ENCODE measurements at places on chromosomes 12 and 14. TPM values are rescaled to one million over a fixed set of nuclear protein-coding genes. Genes with fewer than 3 reads are reported as not detected.
A peak's percentile ranks its signal among the peaks of the same experiment; 100 is the strongest.

DNA sequence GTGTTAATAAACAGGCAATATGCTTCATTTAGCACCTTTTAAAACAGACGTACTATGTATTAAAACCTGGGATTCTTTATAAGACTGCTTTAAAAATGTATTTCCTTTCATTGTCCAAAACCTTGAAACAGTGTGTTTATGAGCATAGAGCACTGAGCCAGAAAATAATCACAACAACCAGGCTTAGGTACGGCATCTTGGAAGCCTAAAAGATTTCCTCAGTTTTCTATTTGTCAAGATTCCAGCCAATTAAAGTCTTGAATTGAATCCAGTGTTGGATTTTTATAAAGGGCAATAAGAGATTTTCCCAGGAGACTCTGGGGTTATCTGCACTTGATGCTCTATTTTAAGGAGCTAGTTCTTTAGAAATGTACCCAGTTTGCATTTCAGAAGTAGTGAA lies 80.3 kb downstream of the GRIP1 start:
- DNase-seq = no peak
- no peak overlapping the region for H3K4me3 ChIP-seq
- no peak overlapping the region for H3K27ac ChIP-seq
- H3K27me3 ChIP-seq = peaks cover 5% of the 10 kb centered on the region
- no peaks in the 10 kb centered on the region for H3K36me3 ChIP-seq
- no peaks in the 10 kb centered on the region for H3K4me1 ChIP-seq

CLEC2A gene
- not detected for total RNA-seq

- H3K4me1 ChIP-seq = no peaks in the 10 kb centered on the region
- no peaks in the 10 kb centered on the region for H3K27me3 ChIP-seq
- DNase-seq = no peak
- no peak overlapping the region for H3K4me3 ChIP-seq
- peaks cover 37% of the 10 kb centered on the region for H3K36me3 ChIP-seq
- no peak overlapping the region for H3K27ac ChIP-seq
Measured at GRCh38 chr12:131784909-131785762, 43.1 kb upstream of the MMP17 start.

- H3K4me1 ChIP-seq = peaks cover 45% of the 10 kb centered on the region
- no peaks in the 10 kb centered on the region for H3K36me3 ChIP-seq
- peak; percentile 12 for DNase-seq
Measured at GRCh38 chr12:1919763-1920162, 1.3 kb upstream of the CACNA2D4 start.

NUAK1 gene
- total RNA-seq = not detected

SLC39A2 gene
- total RNA-seq = not detected

DLK1 gene
- not detected for total RNA-seq

DNA sequence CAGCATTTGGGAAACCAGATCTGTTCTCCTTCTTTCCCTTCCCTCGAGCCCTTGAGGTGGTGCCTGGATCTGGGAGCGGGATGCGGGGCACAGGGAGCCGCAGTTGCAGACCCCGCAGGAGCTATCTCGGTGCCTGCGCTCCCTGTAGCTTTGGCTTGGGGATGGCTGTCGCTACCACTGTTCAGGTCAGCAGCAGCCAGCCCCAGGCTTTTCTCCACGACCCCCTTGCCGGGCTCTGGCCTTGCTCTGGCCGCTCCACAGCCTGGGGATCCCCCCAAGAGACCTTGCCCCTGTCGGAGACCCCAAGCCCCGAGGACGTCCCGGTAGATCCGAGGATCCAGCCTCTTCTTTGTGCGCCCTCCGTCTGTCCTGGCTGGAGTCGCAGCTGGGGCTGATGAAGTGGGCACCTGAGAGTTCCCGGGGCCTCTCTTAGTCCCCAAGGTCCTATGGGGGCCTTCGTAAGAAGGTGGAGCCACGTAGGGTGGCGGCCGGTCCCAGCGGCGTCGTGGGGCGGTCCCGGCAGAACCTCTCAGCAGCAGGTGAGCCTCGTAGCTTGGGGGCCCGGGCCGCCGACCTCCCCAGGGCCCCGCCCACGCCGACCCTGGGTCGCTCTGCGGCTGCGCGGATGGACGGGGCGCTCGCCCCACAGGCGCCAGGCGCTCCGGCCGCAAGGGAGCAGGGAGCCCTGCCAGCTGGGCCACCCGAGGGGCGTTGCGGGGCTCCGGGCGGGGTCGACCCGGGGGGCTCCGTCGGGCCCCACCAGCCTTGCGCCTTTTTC lies 1.3 kb downstream of the DDN start:
- peaks cover 39% of the 10 kb centered on the region for H3K4me1 ChIP-seq
- H3K4me3 ChIP-seq = peak overlapping the region; percentile 38
- peaks cover 48% of the 10 kb centered on the region for H3K27me3 ChIP-seq
- H3K36me3 ChIP-seq = peaks cover 24% of the 10 kb centered on the region
- DNase-seq = no peak

GRCh38 chr12:12560587-12561370 lies 1.9 kb downstream of the DUSP16 start:
- H3K4me1 ChIP-seq = peaks cover 37% of the 10 kb centered on the region
- H3K27me3 ChIP-seq = peaks cover 2% of the 10 kb centered on the region

DNA sequence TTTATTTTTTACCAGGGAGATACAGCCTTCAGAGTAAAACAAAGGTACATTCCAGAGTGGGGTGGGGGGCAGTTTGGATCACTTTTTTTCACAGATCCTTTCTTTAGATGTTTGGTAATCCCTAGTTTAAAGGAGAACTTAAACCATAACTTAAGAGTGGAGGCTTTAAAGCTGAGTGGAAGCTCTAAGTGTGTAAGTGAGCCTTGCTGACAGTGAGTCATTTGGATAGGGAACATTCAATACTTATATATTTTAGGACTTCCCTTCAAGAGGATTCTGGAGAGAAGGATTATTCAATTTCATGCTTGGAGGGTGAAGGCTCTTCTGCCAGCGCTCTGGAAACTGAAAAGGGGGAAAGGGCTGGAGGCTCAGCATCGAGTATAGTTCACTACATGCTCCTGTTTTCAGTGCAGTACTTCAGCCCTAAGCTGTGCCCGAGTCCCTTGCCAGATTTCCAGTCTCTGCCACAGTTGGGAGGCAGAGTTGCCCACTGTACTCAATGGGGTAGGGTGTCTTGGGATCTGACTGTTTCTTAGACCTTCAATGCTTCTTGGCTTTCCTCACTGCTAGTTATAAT lies 8.4 kb downstream of the PRKAG1 start:
- no peak overlapping the region for H3K27ac ChIP-seq
- DNase-seq = no peak
- H3K27me3 ChIP-seq = no peaks in the 10 kb centered on the region
- peaks cover 28% of the 10 kb centered on the region for H3K36me3 ChIP-seq
- H3K4me3 ChIP-seq = no peak overlapping the region

Data from activated CD8-positive, alpha-beta T cell treated with anti-CD3 and anti-CD28 coated beads, Interleukin-2, amount 10 ng/mL, durations not matched to agents 7 days and 5 days (primary cell).